PC-3 (cell line): ENCODE measurements at places on chromosomes 12 and 14. TPM values are rescaled to one million over a fixed set of nuclear protein-coding genes. Genes with fewer than 3 reads are reported as not detected.

The LRRC43 gene
- total RNA-seq = 0.66 TPM in 1 of 2 replicates, not detected in the other

The CLEC2B gene
- not detected in 2 replicates for total RNA-seq

The SSPN gene
- 11.2 and 11.9 TPM in 2 replicates for total RNA-seq

The SLC6A12 gene
- total RNA-seq = not detected in 2 replicates

GRCh38 chr12:30002677-30003076 is 218.9 kb upstream of the TMTC1 start:
- H3K27me3 ChIP-seq = no peaks in the 10 kb centered on the region
- H3K4me1 ChIP-seq = no peaks in the 10 kb centered on the region
- no peak for DNase-seq
- H3K4me3 ChIP-seq = no peak overlapping the region
- H3K36me3 ChIP-seq = no peaks in the 10 kb centered on the region

GRCh38 chr12:57488402-57489156 is 711 bp downstream of the MARS1 start:
- peak overlapping the region; percentile 91 for H3K4me3 ChIP-seq
- H3K27ac ChIP-seq = 0 out of 2 replicates have a peak overlapping the region, but pooled peaks have one; percentile 7
- peaks cover 10% of the 10 kb centered on the region for H3K4me1 ChIP-seq
- peaks cover 30% of the 10 kb centered on the region for H3K36me3 ChIP-seq
- DNase-seq = no peak

- no peak overlapping the region for H3K4me3 ChIP-seq
- no peaks in the 10 kb centered on the region for H3K27me3 ChIP-seq
- H3K27ac ChIP-seq = no peak overlapping the region
- peak; percentile 75 for DNase-seq
These were observed 133.2 kb downstream of the ANO4 start for GRCh38 chr12:100927826-100928225.

DNA sequence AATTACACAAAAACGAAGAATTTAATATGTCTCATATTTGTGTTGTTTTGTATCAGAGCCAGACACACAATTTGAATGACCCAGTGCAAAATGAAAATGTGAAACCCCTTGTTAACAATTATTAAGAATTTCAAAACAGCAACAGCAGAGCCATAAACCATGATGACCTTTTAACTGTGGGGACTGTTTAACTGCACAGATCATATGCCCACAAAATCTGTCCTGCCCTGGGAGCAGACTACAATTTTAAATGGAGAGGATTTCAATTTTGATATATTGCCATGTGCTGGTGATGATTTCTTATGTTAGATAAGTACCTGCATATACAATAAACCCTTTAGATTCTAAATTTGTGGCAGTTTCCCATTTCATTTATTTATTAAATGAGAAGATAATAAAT is 455.5 kb upstream of the MGAT4C start:
- H3K27me3 ChIP-seq = no peaks in the 10 kb centered on the region
- H3K36me3 ChIP-seq = 0 out of 2 replicates have a peak, but pooled peaks cover 2% of the 10 kb centered on the region
- peak; percentile 11 for DNase-seq
- peak overlapping the region; percentile 77 for H3K27ac ChIP-seq

DNA sequence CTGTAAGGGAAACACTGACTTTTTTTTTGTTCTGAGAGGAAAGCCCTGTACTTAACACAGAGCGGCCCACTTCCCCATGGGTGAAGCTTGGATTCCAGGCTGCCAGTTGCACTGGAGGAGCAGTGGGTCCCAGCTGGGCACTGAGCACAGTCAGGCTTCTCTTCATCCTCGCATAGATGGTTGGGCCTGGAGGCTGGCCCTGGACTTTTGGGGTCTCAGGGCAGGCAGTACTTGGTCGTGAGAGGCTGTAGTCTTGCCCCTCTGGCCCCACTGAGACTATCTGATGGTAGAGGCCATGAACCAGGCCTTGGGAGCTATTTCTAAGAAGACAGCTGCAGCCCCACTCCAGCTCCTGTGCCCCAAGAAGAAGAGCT is 6.2 kb upstream of the LHX5 start:
- no peak overlapping the region for H3K27ac ChIP-seq
- H3K4me1 ChIP-seq = no peaks in the 10 kb centered on the region
- no peak for DNase-seq
- no peak overlapping the region for H3K4me3 ChIP-seq
- H3K27me3 ChIP-seq = peaks cover 91% of the 10 kb centered on the region
- H3K36me3 ChIP-seq = no peaks in the 10 kb centered on the region

- DNase-seq = no peak
- H3K4me1 ChIP-seq = no peaks in the 10 kb centered on the region
- H3K36me3 ChIP-seq = no peaks in the 10 kb centered on the region
- H3K4me3 ChIP-seq = no peak overlapping the region
- peaks cover 8% of the 10 kb centered on the region; the same call in 1 of the 2 replicates for H3K27me3 ChIP-seq
- H3K27ac ChIP-seq = no peak overlapping the region
These were observed 25.1 kb upstream of the OASL start for GRCh38 chr12:121064116-121064515.

GRCh38 chr14:33682760-33683159 is 268.1 kb downstream of the EGLN3 start:
- peaks cover 76% of the 10 kb centered on the region for H3K4me1 ChIP-seq
- no peak overlapping the region for H3K4me3 ChIP-seq
- H3K27me3 ChIP-seq = no peaks in the 10 kb centered on the region

- no peak overlapping the region for H3K27ac ChIP-seq
- no peak for DNase-seq
- no peak overlapping the region for H3K4me3 ChIP-seq
- no peaks in the 10 kb centered on the region for H3K27me3 ChIP-seq
- no peaks in the 10 kb centered on the region for H3K4me1 ChIP-seq
These were observed 42.9 kb downstream of the WDR89 start for GRCh38 chr14:63598807-63599206.

DNA sequence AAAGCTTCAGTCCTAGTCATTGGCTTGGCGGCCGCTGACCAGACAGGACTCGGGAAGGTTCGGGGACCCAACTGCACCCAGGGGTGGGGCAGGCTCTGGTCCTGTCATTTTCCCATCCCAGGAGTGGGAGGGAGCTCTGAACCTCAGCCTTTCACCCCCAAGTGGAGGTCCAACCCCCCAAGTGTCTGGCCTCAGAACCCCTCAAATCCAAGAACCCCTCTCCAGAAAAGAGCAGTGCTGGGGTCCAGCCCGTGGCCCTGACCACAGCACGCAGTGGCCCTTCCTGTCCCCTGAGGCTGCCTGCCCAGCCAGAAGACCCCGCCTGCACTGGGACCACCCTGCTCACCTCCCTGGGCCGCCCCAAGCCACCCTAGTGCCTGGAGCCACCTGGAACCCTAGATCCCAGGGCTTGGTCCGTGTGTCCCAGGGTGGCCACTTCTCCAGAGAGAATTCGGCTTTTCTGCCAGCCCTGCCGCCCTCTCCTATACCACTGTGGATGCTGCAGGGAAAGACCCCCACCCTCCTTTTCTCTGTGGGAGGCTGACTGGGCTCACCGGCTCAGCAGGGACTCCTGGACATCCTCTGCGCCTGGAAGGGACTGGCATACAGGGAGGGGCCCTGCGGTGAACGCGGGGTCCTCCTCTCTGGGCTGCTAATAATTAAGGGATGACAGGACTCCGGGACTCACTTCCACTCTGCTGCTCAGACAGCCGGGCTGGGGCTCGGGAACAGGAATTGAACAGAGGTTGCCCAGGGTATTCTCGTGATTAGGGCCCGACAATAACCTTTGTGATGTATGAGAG is 326.9 kb upstream of the SFSWAP start:
- H3K27ac ChIP-seq = no peak overlapping the region
- DNase-seq = no peak
- no peaks in the 10 kb centered on the region for H3K36me3 ChIP-seq
- no peak overlapping the region for H3K4me3 ChIP-seq
- H3K27me3 ChIP-seq = peaks cover 75% of the 10 kb centered on the region

DNA sequence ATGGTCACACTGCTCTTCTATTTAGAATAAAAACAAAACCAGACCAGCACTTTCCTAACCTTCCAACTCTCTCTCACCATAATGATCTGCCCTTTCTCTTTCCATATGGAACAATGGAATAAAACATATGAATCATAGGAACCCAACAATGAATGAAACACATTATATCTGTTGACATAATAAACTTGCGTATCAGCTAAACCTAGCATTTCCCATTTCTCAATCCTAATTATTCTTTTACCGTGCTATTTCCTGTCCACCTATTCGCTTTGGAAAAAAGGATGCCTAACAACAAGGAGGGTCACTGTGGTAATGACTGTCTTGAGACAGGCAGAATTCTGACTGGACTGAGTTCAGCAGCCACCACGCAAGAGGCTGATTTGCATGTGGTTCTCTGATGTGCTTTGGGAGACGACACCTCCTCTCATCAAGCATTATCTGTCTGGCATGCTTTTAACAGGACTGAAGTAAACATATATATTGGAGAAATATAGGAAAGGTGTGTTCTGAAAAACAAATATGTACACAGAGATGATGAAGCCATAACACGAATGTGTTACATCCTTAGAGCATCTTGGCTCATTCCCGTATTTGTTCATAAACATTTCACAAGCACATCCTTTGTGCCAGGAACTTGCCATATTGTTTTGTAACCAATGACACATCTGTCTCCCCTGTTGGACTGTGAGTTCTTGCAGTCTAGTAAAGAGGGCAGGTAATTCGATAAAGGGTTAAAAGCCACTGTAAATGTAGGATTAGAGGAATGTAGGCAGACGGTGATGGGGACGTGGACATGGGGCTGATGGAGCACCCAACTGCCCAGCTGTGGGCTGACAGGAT is 87.7 kb downstream of the PTPRB start:
- H3K27ac ChIP-seq = 0 out of 2 replicates have a peak overlapping the region, but pooled peaks have one; percentile 12
- DNase-seq = peak; percentile 43
- no peaks in the 10 kb centered on the region for H3K36me3 ChIP-seq
- H3K27me3 ChIP-seq = no peaks in the 10 kb centered on the region
- no peak overlapping the region for H3K4me3 ChIP-seq

GRCh38 chr14:95533822-95534221 is 1.0 kb upstream of the GLRX5 start:
- H3K27ac ChIP-seq = peak overlapping the region; percentile 81
- no peak for DNase-seq
- no peaks in the 10 kb centered on the region for H3K27me3 ChIP-seq
- peaks cover 46% of the 10 kb centered on the region for H3K4me1 ChIP-seq
- no peaks in the 10 kb centered on the region; the same call in 1 of the 2 replicates for H3K36me3 ChIP-seq

GRCh38 chr12:27186022-27186839 is 57.9 kb upstream of the STK38L start:
- H3K27ac ChIP-seq = peak overlapping the region; percentile 26
- no peaks in the 10 kb centered on the region for H3K27me3 ChIP-seq

DNA sequence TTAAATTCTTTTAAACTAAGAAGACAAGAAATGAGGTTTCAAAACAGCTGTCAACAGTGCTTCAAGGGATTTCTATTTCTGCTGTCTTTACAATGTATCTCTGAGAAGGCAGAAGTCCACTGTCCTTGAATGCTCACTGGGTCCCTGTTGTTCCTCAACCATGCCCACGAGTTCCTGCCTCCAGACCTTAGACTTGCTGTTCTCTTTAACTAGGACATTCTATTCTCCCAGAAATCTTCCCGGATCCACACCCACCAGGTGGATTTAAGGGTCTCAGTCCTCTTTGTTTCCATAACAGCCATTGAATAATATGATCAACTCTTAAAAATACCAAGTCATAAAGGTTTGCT is 6.7 kb upstream of the SLC41A2 start:
- no peak overlapping the region for H3K27ac ChIP-seq
- peaks cover 3% of the 10 kb centered on the region for H3K4me1 ChIP-seq
- no peaks in the 10 kb centered on the region for H3K27me3 ChIP-seq
- no peak for DNase-seq
- no peak overlapping the region for H3K4me3 ChIP-seq

GRCh38 chr12:77947330-77947729 is 116.6 kb downstream of the NAV3 start:
- H3K36me3 ChIP-seq = no peaks in the 10 kb centered on the region
- peaks cover 40% of the 10 kb centered on the region for H3K4me1 ChIP-seq
- H3K27ac ChIP-seq = peak overlapping the region; percentile 13; the same call in 1 of the 2 replicates

DNA sequence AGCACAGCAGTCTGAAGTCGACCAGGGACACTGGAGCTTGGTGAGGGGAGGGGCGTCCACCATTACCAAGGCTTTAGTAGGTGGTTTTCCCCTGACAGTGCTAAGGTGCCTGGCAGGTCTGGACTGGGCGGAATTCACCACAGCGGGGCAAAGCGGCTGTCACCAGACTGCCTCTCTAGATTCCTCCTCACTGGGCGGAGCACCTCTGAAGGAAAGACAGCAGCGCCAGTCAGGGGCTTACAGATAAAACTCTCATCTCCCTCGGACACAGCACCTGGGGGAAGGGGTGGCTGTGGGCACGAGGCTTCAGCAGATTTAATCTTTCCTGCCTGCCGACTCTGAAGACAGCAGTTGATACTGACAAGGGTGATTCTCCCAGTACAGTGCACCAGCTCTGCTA is 39.1 kb downstream of the DDHD1 start:
- no peak overlapping the region for H3K4me3 ChIP-seq
- no peaks in the 10 kb centered on the region for H3K4me1 ChIP-seq
- no peak for DNase-seq
- H3K27me3 ChIP-seq = no peaks in the 10 kb centered on the region
- no peak overlapping the region for H3K27ac ChIP-seq
- H3K36me3 ChIP-seq = no peaks in the 10 kb centered on the region

- no peak overlapping the region for H3K4me3 ChIP-seq
- no peaks in the 10 kb centered on the region for H3K4me1 ChIP-seq
- no peaks in the 10 kb centered on the region for H3K36me3 ChIP-seq
- no peak for DNase-seq
- H3K27me3 ChIP-seq = no peaks in the 10 kb centered on the region
These were observed 351.1 kb upstream of the FLRT2 start for GRCh38 chr14:85178864-85179263.

DNA sequence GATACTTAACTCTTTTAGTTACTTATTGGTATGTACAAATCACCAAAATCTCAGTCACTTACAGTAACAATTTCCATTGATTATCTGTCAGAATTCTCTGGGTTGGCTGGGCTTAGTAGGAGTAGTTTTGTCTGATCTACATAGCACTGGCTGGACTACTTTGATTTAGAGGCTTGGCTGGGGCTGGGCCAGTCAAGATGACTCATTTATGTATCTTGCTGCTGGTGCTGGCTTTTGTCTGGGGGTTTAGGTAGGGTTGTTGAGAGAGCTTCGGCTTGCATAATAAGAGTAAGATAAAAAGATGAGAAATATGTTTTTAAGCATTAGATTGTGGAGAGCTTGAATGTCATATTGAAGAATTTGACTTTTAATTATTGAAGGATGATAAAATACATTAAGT is 1093.7 kb downstream of the SLC6A15 start:
- no peaks in the 10 kb centered on the region for H3K36me3 ChIP-seq
- peak; percentile 83 for DNase-seq

GRCh38 chr12:58224536-58225105 is 283.3 kb downstream of the ATP23 start:
- H3K4me1 ChIP-seq = no peaks in the 10 kb centered on the region
- H3K36me3 ChIP-seq = no peaks in the 10 kb centered on the region
- no peak overlapping the region for H3K27ac ChIP-seq

DNA sequence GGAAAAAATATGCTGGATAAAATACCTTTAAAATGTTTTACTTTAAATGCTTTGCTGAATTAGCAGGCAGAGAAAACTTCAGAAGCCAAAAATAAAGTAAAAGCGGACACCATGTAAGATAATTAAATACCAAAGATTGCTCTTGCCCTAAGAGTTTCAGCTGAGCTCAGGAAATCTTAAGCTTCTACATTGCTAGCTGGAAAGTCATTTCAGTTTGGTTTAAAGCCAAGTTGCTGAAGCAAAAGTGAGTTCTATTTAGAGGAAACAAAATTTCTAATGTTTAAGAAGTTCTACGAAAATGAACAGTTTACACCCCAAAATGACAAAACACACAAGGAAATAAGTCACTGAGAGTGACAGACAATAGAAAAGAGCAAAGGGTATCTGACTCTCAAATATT is 310.0 kb downstream of the ADAMTS20 start:
- no peak overlapping the region for H3K27ac ChIP-seq
- H3K4me1 ChIP-seq = no peaks in the 10 kb centered on the region
- H3K27me3 ChIP-seq = no peaks in the 10 kb centered on the region
- H3K4me3 ChIP-seq = no peak overlapping the region
- DNase-seq = no peak
- H3K36me3 ChIP-seq = no peaks in the 10 kb centered on the region

GRCh38 chr14:75738192-75738591 is 77.1 kb downstream of the TTLL5 start:
- no peaks in the 10 kb centered on the region for H3K4me1 ChIP-seq
- peaks cover 7% of the 10 kb centered on the region for H3K36me3 ChIP-seq
- DNase-seq = no peak
- no peak overlapping the region for H3K27ac ChIP-seq
